ENCODE measurements at places on chromosomes 7 and 10.

DNA sequence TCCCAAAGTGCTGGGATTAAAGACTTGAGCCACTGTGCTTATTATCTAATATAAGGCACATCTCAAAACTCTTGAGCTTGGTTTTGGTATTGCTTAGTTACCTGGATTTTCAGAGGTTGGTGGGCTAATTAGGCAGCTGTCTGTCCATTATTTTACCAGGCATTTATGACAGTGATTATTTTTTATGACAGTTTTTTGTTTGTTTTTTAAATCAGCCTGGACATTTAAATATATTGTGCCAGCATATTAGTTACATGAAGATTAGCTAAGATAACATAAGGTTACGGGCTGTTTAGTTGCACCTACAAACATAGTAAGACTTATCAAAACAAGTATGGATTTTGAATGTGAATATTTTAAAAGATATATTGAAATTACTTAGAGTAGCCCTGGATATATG lies 2.6 kb upstream of the ZRANB1 start:
- DNase-seq: no peak

GRCh38 chr7:12766416-12766815 lies 79.0 kb downstream of the ARL4A start:
- DNase-seq: no peak

GRCh38 chr10:5343561-5343960 lies 21.2 kb upstream of the UCN3 start:
- no peak for DNase-seq

DNA sequence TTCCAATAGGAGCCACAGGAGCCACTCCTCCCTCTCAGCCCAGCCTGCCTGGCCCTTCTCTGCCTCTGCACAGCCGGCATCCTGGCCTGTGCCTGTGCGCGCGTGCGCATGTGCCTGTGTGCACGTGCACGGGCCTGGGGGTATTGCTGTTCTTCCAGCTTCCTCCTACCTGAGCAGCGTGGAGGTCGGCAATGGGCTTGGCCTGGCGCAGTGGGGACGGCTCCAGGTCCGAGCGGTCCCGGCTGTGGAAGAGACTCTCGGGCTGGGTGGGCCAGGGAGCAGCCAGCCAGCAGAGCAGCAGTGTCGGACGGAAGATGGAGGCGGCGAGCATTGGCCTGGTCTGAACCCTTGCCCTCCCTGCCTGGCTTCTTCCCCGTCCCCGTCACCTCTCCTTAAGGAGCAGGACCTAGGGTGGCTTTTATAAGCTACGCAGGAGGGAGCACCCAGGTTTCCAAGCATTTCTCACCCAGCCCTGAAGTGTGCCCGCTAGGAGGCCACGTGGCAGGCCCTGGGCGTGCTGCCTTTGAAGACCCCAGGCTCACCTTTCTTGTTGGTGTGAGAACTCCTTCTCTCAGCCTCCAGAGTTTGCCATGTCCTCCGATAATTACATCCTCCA lies at the start of gene MMP21:
Gene MMP21 (minus strand): TSS at position 331 of the 616 bp plus-strand sequence. CDS start 0 bp downstream, at position 331.
- no peak for DNase-seq

DNA sequence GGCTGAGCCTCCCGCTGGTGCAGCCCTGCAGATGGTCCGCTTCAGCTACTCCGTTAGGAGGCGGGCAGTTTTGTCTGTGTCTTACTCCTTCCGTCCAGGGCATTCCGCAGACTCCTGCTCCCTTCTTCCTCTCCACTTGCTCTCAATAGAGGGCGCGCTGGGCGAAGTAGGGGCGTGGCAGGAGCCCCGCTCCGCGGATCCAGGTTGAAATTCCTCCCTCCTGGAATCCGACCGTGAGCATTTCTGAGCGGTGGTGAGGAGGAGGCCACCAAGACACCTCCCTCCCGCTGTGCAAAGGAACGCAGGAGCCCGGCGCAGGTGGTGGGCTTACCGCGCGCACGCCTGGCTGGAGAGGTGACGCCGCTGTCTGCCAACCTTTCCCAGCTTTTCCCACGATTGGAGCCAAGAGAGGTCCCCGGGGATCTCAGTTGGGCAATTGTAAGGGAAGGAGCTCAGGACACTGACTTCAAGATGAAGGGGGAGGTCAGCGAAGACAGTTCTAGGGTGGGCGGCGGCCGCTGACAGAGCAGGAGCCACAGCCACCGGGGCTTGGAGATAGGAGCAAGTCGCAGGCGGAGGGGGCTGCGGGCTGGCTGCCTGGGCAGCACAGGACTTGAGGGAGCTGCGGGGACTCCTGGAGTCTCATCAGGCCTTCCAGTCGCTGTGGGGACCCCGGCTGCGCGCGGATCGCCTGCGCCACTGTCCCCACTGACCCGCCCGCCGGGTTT lies 1011.3 kb downstream of the XPNPEP1 start:
- no peak for DNase-seq

DNA sequence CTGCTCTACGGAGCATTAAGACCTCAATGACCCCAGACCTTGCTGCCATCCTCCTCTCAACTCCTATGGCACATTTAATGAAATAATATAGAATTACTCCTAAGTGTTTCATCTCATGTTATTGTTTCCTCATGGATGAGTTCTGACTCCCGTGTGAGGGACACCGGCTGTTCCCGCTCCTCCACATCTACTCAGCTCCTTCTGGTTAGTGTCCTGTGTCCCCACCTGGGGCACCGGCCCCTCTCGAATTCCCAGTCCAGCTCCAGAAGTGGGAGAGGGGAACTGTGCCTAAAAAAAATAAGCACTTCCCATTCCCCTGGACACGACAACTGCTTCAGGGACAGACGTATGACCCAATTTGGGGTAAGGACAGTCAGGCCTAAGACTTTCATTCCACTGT lies 58.3 kb downstream of the PIP4K2A start:
- no peak for DNase-seq

GRCh38 chr10:52266858-52267257 lies 47.2 kb upstream of the DKK1 start:
- no peak for DNase-seq
